ENCODE measurements at places on chromosomes 2 and 18.

DNA sequence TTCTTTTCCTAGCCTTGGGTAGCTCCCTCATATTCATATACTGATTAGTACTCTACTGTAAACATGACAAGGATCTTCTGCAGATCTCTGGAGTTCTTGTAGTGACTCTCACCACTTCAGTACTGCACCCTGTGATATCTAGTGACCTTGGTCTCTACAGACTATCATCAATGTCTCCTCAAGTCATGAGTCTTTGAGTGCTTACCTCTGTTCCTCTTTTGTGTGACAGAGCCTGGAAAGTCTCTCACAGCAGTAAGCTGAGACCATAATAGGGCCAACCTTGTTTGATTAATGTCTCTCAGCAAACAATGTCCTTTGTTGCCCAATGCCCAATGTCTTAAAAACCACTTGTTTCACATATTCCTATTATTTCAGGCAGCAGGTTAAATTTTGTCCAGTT, 34.2 kb upstream of the BAZ2B start:
- no peak overlapping the region for H3K27ac ChIP-seq
- no peaks in the 10 kb centered on the region for H3K27me3 ChIP-seq
- no peak overlapping the region for H3K4me3 ChIP-seq
- no peaks in the 10 kb centered on the region for H3K4me1 ChIP-seq
- DNase-seq = no peak

DNA sequence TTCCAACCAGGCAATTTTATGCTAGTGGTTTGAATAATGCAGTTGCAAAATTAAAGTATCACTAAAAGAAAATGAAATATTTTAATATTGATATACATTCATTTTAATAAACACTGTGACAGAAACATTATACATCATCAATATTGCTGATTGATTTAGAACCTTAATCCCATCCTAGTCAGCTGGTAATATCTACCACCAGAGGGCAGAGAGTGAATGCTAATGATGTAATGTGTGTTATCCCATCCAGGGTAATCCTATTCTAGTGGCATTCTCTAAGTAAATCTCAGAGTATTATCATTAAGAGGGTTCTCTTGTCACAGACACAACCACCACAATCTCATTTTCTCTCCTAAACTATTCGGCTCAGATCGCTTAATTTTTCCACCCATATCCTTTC, 477.4 kb downstream of the CPS1 start:
- H3K27ac ChIP-seq = no peak overlapping the region
- H3K4me3 ChIP-seq = no peak overlapping the region
- no peaks in the 10 kb centered on the region for H3K4me1 ChIP-seq
- no peaks in the 10 kb centered on the region for H3K27me3 ChIP-seq

DNA sequence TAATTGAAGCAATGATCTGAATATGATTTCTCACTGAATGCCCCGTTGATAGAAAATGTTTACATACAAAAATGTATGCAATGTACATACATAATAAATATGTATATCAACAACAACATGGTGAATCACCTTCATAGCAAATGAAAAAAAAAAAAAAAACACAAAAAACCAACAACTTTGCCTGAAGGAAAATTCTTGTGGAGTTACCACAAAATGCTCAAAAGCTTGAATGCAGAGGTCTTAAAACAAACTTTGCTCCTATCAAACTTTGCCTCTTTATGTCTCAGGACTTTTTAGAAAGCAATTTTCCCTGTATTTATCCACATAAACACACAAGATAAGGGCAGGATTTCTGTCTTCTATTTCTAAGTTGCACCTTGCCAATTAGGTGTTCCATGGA, 92.9 kb upstream of the SIX2 start:
- H3K4me1 ChIP-seq = no peaks in the 10 kb centered on the region
- H3K27ac ChIP-seq = no peak overlapping the region
- no peak overlapping the region for H3K4me3 ChIP-seq
- peaks cover 9% of the 10 kb centered on the region for H3K27me3 ChIP-seq
- H3K36me3 ChIP-seq = no peaks in the 10 kb centered on the region

GRCh38 chr2:1788478-1788959, 44.2 kb upstream of the PXDN start:
- peak overlapping the region; percentile 47 for H3K4me3 ChIP-seq
- DNase-seq = no peak
- H3K27me3 ChIP-seq = no peaks in the 10 kb centered on the region

DNA sequence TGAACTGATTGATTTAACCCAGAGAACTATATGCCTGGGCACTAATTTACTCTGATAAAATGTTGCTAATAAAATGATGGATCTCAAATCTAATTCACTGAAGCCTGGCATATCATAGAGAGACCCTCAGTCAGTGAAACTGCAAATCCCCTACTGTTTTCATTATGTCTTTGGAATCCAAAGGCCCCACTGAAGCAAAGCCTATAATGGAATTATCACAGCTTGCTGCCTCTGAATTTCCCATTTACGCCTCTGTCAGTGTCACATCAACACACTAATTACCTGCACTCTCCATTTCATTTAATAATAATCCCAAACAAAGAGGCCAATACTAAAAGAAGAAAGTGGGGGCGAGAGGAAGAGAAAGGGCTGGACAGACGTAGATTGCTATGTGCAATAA, 470.9 kb downstream of the MBD2 start:
- H3K27ac ChIP-seq = no peak overlapping the region
- peaks cover 4% of the 10 kb centered on the region for H3K27me3 ChIP-seq
- DNase-seq = no peak
- no peaks in the 10 kb centered on the region for H3K36me3 ChIP-seq

- H3K4me1 ChIP-seq = peaks cover 35% of the 10 kb centered on the region
- no peak overlapping the region for H3K4me3 ChIP-seq
- H3K27me3 ChIP-seq = peaks cover 11% of the 10 kb centered on the region
- no peaks in the 10 kb centered on the region for H3K36me3 ChIP-seq
- no peak overlapping the region for H3K27ac ChIP-seq
Observed at GRCh38 chr18:59822612-59823550, 76.9 kb upstream of the PMAIP1 start.

DNA sequence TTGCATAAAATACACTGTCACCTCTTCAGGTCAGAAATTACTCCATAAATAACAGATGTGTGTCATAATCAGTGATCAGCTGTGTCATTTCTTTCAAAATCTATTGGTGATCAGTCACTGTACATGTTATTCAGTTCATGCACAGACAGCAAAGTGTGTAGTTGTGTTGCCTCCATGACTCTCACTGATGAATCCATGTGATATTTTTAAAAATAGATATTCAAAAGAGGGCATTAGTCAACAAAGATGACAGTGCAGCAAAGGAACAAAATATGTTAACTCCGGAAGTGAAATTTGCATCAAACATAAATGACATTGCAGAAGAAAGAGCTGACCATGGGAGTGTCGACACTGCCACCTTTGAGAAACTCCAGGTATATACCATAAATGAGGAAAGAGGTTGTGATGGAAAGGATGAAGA, 17.1 kb upstream of the MCM6 start:
- H3K27me3 ChIP-seq = peaks cover 5% of the 10 kb centered on the region
- no peak overlapping the region for H3K4me3 ChIP-seq
- no peak for DNase-seq
- H3K36me3 ChIP-seq = peaks cover 9% of the 10 kb centered on the region

DNA sequence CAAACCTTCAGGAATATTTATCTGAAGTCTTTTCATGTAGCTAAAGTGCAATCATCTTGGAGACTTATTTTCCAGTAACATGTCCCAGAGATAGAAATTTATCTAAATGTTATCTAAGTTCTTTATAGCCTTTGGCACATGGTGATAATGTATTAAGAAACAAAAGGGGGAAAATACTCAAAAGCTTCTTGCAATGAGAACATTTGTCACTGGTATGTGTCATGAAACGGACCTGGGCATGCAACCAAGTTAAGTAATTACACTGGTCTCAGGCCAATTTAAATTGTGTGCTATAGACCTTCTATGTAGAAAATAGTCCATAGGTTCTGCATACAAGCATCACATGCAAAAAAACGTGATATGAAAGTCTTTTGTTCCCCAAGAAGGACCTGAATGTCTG, 136.2 kb downstream of the SLC8A1 start:
- H3K4me3 ChIP-seq = no peak overlapping the region
- H3K27me3 ChIP-seq = no peaks in the 10 kb centered on the region
- DNase-seq = no peak
- no peaks in the 10 kb centered on the region for H3K36me3 ChIP-seq
- H3K4me1 ChIP-seq = no peaks in the 10 kb centered on the region
- no peak overlapping the region for H3K27ac ChIP-seq

- H3K4me1 ChIP-seq = no peaks in the 10 kb centered on the region
- H3K27me3 ChIP-seq = no peaks in the 10 kb centered on the region
- H3K27ac ChIP-seq = no peak overlapping the region
- no peak overlapping the region for H3K4me3 ChIP-seq
- H3K36me3 ChIP-seq = no peaks in the 10 kb centered on the region
Observed at GRCh38 chr2:191582355-191582754, 95.6 kb upstream of the NABP1 start.

GRCh38 chr18:10085416-10085815, 171.6 kb downstream of the VAPA start:
- H3K4me1 ChIP-seq = peaks cover 45% of the 10 kb centered on the region
- H3K36me3 ChIP-seq = peaks cover 17% of the 10 kb centered on the region
- no peak overlapping the region for H3K27ac ChIP-seq
- peaks cover 19% of the 10 kb centered on the region for H3K27me3 ChIP-seq
- DNase-seq = no peak

DNA sequence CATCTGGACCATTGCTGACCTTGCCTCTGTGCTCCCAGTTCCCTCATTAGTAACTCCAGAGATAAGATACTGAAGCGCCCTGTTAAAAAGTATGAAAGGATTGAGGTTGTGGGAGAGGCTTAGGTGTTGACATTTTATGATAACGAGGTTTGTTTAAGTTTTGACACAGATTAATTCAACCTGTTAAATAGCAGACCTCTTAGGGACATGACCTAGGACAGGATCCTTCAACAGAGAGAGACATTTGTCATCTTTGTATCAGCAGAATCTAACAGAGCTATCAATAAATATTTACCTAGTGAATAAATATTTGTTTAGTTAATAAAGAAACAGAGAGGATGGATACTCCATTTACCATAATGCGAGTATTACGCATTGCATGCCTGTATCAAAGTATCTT, 99.5 kb downstream of the DCC start:
- H3K36me3 ChIP-seq = no peaks in the 10 kb centered on the region
- DNase-seq = no peak
- H3K27me3 ChIP-seq = peaks cover 4% of the 10 kb centered on the region
- no peak overlapping the region for H3K4me3 ChIP-seq

- no peak for DNase-seq
- peaks cover 7% of the 10 kb centered on the region for H3K36me3 ChIP-seq
- H3K4me1 ChIP-seq = peaks cover 21% of the 10 kb centered on the region
- no peak overlapping the region for H3K4me3 ChIP-seq
- no peaks in the 10 kb centered on the region for H3K27me3 ChIP-seq
Observed at GRCh38 chr2:27702302-27702701, 38.6 kb downstream of the SLC4A1AP start.

- no peak overlapping the region for H3K27ac ChIP-seq
- no peak for DNase-seq
- H3K4me1 ChIP-seq = no peaks in the 10 kb centered on the region
Observed at GRCh38 chr2:59538398-59538911, 1015.0 kb downstream of the BCL11A start.

- H3K4me1 ChIP-seq = peaks cover 11% of the 10 kb centered on the region
- H3K4me3 ChIP-seq = no peak overlapping the region
- H3K27me3 ChIP-seq = peaks cover 3% of the 10 kb centered on the region
- peaks cover 30% of the 10 kb centered on the region for H3K36me3 ChIP-seq
- peak overlapping the region; percentile 95 for H3K27ac ChIP-seq
- no peak for DNase-seq
Observed at GRCh38 chr2:229943770-229944449, 21.6 kb downstream of the FBXO36 start.

DNA sequence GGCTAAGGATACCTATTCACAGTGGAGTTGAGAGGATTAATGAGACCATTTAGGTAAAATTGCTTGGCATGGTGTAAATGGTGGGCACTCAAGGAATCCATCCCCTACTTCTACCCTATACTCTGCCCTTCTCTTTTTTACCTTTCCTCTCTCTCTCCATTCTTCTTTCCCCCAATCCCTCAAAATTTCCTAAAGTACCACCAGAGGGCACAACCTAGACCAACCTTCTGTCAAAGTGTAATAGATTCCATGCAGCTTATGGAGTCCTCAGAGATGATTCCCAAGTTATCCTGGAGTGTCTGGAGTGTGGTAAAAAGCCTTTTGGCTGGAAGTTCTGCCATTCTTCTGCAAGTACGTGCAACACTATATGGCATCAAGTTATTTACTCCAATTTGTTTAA, 33.0 kb upstream of the CCDC195 start:
- H3K4me3 ChIP-seq = no peak overlapping the region
- no peaks in the 10 kb centered on the region for H3K36me3 ChIP-seq
- no peaks in the 10 kb centered on the region for H3K4me1 ChIP-seq
- no peaks in the 10 kb centered on the region for H3K27me3 ChIP-seq
- no peak for DNase-seq
- H3K27ac ChIP-seq = no peak overlapping the region

GRCh38 chr2:148303161-148303560, 282.3 kb downstream of the MBD5 start:
- no peak overlapping the region for H3K27ac ChIP-seq
- H3K36me3 ChIP-seq = peaks cover 11% of the 10 kb centered on the region
- peaks cover under 1% of the 10 kb centered on the region for H3K4me1 ChIP-seq
- no peak for DNase-seq

GRCh38 chr2:157476953-157477709, 33.2 kb upstream of the CYTIP start:
- H3K4me1 ChIP-seq = no peaks in the 10 kb centered on the region
- H3K36me3 ChIP-seq = no peaks in the 10 kb centered on the region
- no peak overlapping the region for H3K4me3 ChIP-seq
- no peak for DNase-seq

- H3K4me1 ChIP-seq = peaks cover 52% of the 10 kb centered on the region
- no peaks in the 10 kb centered on the region for H3K27me3 ChIP-seq
Observed at GRCh38 chr2:111160758-111161157, 40.0 kb downstream of the BCL2L11 start.

DNA sequence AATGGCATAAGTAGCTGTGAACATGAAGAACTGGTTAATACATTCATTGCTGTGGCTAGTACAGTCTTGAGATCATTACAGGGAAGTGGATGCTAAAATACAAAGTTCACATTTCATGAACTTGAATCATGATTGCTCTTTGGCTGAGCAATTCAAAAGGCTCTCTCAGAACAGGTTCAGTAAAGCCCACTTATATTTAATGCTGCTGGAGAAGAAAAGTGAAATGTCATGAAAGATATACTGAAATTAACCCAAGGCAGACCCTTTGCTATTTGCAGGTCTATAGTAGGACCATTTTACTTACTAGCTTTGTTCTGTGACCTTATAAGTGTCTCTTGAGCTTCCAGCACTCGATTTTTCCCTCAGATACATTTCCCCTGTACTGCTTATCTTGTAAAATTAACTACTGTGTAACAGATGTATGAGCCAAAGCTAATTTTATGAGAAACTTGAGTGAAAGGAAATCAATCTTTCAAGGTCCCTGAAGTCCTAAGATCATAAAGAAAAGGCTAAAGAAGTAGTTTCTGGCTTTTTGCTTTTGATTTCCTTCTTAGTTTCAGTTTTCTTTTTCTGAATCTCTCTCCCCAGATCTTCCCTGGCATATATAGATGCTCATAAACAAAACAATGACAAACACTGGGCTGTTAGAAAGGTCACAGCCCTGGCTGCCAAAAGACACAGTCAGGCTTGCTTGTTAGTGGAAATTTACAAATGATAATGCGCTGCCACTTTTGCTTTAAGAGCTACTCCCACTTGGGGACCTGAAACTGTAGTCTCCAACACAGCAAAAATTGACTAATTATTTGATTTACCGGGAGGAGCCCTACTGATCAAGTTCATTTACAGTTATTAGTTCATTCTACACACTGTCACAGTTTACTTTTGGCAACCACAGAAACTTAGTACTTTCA, 132.7 kb upstream of the XPO1 start:
- H3K27me3 ChIP-seq = peaks cover 11% of the 10 kb centered on the region
- H3K4me3 ChIP-seq = no peak overlapping the region
- no peaks in the 10 kb centered on the region for H3K36me3 ChIP-seq
- DNase-seq = no peak
- peak overlapping the region; percentile 4 for H3K27ac ChIP-seq
